ENCODE measurements at places on chromosomes 6 and 20.

- DNase-seq = no peak
Observed at GRCh38 chr6:50030350-50030749, 8.6 kb upstream of the DEFB110 start.

DNA sequence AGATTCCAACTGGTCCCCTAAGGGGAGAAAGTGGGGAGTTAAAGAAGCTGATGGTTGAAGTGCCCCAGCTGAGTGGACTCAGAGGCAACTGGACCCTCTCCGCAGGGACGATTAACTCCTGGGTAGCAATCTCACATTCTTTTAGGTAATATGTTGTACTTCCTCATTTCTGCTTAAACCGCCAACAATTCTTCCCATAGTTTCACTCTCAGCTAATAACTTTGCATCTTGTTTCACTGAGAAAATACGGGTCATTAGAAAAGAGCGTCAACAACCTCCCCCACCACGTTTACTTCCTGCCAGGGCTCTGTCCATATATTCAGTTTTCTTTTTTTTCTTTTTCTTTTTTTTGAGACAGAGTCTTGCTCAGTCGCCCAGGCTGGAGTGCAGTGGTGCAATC lies 39.5 kb upstream of the CHD6 start:
- no peak for DNase-seq

DNA sequence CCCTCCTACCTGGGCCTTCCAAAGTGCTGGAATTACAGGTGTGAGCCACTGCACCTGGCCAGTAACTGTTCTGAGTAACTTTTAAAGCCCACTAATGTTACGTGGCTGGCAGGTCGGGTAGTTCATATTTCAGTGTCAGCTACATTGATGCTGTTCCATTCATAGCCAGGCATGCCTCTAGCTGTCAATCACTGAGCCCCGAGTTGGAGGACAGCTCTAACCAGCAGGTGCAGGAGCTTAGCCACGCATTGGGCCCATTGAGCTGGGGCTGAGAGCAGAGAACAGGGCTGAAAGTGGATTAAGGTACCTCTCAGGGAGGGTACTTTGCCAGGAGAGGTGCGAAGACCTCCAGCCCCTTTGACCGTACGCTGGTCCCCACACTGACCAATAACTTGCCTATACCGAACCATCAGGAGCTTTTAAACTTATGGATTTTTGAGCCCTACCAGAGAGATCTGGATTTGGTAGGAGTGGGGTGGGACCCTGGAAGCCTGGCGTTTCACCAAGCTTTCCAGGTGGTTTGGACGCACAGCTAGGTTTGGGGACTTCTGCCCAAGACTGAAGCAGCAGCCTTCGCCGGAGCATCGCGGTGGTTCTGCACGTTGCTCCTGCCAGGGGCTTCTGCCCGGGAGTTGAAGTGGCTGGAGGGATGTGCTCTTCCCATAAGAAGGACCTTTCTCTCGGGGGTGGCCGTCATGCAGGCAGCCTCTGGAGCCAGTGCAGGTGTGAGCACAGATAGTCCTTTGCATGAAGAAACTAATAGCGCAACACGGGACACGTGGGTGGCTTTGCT lies 82.6 kb downstream of the SERAC1 start:
- no peak for DNase-seq

DNA sequence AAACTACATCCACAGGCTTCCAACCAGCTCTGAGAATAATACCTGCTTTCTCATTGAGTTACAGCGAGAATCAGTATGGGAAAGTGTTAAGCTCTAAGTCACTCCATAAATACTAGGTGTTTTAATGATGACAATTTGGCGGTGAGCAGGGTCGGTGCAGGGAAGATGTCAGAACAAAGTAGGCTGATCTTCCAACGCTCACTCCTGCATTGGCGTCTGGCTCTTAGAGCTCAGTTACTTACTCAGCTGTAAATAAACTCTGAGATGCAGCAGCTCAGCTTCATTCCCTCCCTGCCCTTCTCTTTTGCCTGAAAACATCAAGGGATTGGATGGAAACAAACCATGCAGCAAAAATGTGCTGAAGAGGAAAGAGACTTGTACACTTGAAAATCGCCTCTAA lies 102.5 kb upstream of the SPACA1 start:
- no peak for DNase-seq

GRCh38 chr20:43193443-43193842 lies 3.7 kb upstream of the PTPRT start:
- DNase-seq = no peak

GRCh38 chr6:26394289-26394688 lies 7.8 kb upstream of the BTN3A1 start:
- no peak for DNase-seq

GRCh38 chr6:139030228-139030963 lies 1.9 kb downstream of the ABRACL start:
- no peak for DNase-seq

DNA sequence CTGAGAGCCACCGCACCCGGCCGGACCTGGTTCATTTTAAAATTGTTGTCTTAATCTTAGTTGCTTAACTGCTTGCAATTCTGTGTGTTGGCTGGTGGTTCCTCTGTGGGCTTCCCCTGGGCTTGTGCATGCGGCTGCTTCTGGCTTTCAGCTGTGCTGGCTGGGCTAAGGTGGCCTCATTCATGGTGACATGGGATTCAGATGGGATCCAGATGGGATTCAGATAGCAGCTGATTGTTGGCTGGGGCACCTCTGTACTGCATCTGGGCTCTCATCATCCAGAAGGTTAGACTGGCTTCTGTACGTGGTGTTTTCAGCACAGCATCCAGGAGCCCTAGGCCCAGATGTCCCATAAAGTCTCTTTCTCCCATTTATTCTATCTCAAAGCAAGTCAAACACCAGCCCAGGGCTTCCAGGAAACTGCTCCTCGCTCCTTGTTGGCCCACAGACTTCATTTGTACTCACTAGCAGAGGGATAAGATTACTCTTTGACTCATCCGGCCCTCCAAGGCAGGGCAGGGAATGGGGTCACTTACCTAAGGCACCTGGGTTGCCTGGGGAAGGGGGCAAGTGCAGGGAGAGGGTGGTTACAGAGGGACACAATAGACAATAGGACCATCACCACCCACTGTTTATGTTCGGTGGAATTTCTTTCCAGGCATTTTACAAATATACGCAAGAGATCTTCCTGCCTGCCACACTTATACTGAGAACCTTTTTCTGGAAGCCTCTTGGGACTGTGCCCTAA lies 10.2 kb upstream of the PEDS1 start:
- no peak for DNase-seq

GRCh38 chr6:8013763-8014162 lies 50.4 kb downstream of the BLOC1S5 start:
- no peak for DNase-seq

DNA sequence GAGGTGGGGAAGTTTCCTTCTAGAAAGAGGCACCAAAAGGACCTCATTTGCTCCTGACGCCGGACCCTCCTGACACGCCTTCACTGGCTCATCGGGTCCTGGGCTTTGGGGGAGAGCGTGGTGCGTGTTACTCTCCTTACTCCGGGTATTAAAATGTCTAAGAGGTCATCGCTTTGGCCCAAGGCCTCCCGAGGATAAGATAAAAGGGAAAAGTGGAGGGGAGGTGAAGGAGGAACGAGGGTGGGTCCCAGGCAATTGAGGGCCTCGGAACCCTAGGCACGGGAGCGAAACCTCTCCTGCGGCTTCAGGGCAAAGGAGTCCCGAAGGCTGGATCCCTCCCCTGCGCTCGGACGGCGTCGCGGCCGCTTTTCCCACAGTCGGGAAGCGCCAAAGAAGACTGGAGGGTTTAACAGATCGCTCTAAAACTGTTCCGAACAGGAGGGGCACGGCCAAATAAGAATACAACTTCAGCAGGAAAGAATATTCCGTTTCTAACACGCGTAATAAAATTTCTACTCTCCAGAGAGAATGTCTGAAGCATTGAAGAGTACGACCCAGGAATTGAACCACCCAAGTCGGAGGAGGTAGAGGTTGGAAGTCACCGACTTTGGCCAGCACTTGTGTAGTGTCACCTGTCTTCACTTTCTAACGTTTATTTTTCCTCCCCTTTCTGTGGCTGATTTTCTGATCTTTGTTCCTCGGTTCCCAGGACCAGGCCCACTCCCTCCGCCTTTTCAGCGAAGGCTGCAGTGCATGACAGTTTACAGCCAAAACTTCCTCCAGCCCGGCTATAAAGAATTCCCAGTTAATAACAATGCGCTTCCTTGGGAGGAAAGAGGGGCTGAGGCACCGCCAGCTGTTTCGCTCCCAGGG lies 2.1 kb upstream of the TBXT start:
- DNase-seq = no peak

DNA sequence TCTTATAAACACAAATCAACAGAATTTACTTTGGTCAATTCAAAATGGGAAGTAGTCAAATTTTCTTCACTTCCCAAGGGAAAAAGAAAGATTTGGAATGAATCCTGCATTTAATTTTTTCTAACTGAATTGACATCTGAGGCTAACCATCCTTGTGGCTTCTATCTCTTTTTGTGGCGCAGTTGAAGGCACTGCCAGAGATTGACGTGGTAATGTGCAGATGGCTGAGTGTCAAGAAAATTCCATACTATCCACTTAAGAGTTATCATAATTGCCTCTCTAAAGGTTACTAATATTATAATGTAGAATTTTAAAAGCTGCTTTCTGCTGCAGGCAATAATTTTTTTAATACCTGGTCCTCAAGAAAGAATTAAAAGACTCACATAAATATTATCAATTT lies 162.3 kb downstream of the KLHL32 start:
- DNase-seq = no peak

GRCh38 chr6:125285936-125286335 lies 15.8 kb downstream of the HDDC2 start:
- no peak for DNase-seq

- DNase-seq = no peak
Observed at GRCh38 chr6:106599440-106599839, 29.9 kb downstream of the RTN4IP1 start.

- no peak for DNase-seq
Observed at GRCh38 chr20:57167292-57167655, 99.2 kb downstream of the BMP7 start.

DNA sequence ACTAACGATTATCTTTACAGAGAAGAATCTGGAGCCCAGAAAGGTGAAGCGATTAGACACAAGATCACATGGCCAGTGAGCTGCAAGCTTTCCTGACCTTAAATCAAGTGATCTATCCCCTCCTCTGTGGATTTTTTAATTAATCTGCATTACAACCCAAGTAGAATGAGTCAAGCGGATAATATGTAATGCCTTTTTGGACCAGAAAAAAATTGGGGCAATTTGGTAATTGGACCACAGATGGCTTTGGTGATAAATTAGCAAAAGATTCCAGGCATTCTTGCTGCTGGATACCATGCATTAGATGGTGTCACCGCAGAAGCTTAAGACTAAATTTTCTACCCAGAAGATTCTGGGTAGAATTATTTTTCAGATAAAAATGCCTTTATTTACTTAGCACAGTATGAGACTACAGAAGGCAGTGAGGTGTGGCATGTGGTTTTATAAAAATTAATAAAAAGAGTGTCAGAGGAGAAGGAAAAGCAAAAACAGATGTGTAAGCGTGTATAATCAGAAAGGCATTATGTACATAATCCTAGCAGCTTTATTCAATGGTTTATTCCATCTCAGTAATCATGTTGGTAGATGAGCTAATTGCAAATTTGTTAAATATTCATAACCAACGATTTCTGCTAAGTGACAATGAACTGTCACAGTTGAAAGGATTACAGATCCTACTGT lies 53.9 kb upstream of the PCSK2 start:
- DNase-seq = no peak

- no peak for DNase-seq
Observed at GRCh38 chr6:45845567-45845966, 170.1 kb downstream of the CLIC5 start.

DNA sequence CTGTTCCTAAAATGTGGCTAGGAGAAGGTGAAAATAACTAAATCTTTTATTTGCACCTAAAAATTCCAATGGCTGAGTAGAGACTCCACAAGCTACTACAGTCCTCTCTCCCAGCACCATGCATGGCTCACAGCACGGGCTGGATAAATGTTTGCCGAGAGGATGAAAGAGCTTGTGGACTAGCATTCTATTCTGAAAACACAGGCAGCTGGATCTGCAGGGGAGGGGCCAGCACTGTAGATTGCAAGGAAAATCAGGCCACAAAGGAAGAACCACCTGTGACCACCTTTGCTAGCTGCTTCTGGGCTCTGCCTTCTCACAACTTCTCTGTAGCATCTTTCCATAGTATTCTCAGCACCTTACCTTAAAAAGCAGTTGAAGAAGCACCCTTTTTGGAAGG lies 46.6 kb downstream of the CLIC5 start:
- DNase-seq = no peak

GRCh38 chr6:35497571-35498421 lies 917 bp upstream of the TEAD3 start:
- peak; percentile 47 for DNase-seq

- no peak for DNase-seq
Observed at GRCh38 chr6:136739501-136739900, 52.8 kb downstream of the MAP3K5 start.

- no peak for DNase-seq
Observed at GRCh38 chr6:129460221-129460620, 249.8 kb downstream of the ARHGAP18 start.

GRCh38 chr6:112571488-112572270 lies 224.5 kb downstream of the RFPL4B start:
- DNase-seq = no peak

GRCh38 chr20:33673114-33673409 lies 1.2 kb downstream of the NECAB3 start:
- no peak for DNase-seq

- DNase-seq = no peak
Observed at GRCh38 chr6:107152638-107153430, 37.5 kb upstream of the BEND3 start.

- no peak for DNase-seq
Observed at GRCh38 chr6:139981768-139982181, 607.3 kb upstream of the CITED2 start.

DNA sequence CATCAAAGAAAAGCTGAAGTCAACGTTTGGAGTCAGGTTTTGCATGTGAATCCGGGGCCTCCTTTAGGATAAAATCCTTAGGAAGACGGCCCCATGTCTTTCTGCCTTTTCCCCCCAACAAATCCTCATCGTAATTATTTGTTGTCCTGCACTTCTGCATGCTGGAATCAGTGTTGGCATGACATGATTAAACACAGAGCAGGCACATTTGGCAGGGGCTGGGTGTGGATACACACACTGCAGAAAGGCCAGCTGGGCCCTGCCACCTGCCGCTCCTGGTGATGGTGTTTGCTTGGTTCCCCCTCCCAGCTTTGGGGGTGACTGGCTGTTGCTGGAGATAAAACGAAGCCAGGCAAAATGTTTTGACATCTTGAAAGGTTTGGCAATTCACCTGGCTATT lies 46.3 kb upstream of the FOXA2 start:
- no peak for DNase-seq

GRCh38 chr6:155165029-155165710 lies 98.6 kb upstream of the CLDN20 start:
- DNase-seq = no peak

Measured in stimulated activated CD4-positive, alpha-beta T cell treated with anti-CD3 and anti-CD28 coated beads, Interleukin-4, amount 100 ng/mL, for 48 hours (primary cell).